ENCODE measurements at places on chromosomes 2 and 18.
A peak's percentile ranks its signal among the peaks of the same experiment; 100 is the strongest.

- no peak for DNase-seq
Observed at GRCh38 chr18:57149531-57149930, 2.6 kb downstream of the BOD1L2 start.

DNA sequence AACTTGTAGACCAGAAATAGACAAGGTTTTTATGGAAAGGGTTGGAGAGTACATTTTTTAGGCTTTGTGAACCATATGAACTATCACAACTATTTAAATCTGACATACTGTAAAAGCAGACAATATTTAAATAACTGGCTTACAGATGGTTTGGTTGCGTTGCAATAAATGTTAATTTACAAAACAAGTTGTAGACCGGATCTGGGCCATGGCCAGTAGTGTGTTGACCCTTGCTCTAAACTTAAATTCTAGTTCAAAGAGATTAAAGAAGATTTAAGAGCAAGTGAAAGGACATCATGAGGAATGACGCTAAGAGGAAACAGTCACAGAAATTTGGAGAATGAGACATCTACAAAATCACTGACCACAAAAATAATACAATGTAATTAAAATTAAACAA is 652.7 kb downstream of the DCDC2C start:
- no peak for DNase-seq

GRCh38 chr2:121103960-121104359 is 181.0 kb downstream of the TFCP2L1 start:
- DNase-seq, result no peak

GRCh38 chr18:21777814-21778213 is 37.2 kb downstream of the MIB1 start:
- no peak for DNase-seq

DNA sequence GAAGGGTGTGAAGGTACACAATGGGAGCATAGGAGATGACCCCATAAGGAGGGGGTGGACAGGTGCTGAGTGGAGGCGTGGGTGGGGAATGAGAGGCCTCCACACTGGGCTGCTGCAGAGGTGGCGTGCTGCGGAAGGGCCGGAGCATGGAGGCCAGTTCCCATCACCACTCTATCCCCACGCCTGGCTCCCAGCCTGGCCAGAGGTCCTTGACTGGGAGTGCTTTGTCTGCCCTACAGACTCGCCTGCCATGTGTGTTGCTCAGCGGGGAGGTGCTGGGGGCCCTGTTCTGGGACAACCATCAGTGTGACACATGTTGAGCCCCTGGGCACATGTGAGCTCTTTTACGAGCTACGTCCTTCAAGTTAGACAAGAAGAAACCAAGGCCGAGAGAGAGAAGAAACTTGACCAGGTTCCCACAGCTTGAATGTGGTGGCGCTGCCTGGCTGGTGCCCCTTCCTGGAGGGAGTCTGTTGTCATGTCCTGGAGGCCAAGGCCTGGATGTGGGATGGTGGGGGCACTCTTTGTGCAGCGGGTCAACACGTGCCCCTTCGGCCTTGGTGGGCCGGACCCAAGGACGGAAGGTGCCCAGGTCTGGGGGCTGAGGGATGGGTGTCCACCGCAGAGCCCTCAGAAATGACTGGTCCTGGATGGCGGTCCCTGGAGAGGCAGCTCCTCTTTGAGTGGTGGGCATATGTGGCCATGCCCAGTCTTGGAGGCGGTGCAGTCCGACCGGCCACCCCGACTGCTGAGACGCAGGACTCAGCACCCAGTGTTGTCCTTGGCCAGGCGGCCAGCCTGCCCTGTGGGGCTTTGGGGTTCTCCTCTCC is 1.2 kb upstream of the INPP5D start:
- peak; percentile 60 for DNase-seq

GRCh38 chr2:240420206-240421104 is 15.0 kb upstream of the GPC1 start:
- DNase-seq, result peak; percentile 43

GRCh38 chr2:151049746-151050145 is 211.9 kb downstream of the RBM43 start:
- DNase-seq, result no peak

GRCh38 chr2:232816657-232817056 is 40.3 kb upstream of the KCNJ13 start:
- DNase-seq, result no peak

DNA sequence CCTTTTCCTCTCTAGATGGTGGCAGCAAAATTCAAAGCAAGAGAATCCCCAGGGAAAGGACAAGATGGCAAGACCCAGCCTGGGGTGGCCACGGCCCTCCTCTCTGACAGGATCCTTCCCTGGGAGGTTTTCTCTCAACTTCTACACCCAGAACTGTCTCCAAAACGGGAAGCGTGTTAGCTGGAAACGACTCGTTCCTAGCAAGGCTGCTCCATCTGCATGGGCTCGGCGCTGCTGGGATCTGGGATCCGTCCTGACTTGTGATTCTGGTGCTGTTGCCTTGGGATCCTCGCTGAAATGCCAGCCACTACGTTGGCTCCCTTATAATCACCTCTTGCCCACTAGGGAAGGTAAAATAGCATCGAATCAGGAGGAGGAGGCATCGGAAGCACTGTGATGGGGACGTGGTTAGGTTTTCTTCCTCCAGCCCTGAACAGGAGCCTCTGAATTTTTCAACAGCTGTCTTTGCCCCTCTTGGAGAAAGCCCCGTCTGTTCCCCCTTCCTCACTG is 514.8 kb upstream of the MYT1L start:
- DNase-seq, result peak; percentile 40

- DNase-seq, result no peak
Observed at GRCh38 chr2:39338502-39338901, 94.7 kb upstream of the CDKL4 start.

- DNase-seq, result no peak
Observed at GRCh38 chr2:54897420-54898310, 152.6 kb downstream of the RTN4 start.

- DNase-seq, result no peak
Observed at GRCh38 chr18:63867368-63868125, 20.0 kb upstream of the SERPINB2 start.

- DNase-seq, result no peak
Observed at GRCh38 chr2:12081481-12082210, 335.2 kb downstream of the LPIN1 start.

DNA sequence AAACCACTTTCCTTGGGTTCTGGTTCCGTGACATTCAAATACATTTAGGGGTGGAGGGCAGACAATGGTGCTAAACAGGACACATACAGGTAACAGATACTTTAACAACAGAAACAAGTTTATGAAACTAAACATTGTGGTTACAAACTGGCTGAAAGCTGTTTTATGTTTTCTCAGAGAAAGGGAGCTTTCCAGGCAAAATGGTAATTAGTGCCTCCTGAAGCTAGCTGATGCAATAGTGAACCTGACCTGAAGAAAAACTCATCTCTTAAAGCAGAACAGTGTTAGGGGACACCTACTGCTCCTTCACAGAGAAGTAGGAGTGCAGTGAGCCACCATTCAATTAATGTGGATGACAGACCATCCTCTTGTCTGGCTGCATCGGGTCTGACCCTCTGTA is 138.9 kb downstream of the CCDC148 start:
- DNase-seq, result no peak

- peak; percentile 61 for DNase-seq
Observed at GRCh38 chr2:157443795-157444640, at the start of gene CYTIP. TSS of gene CYTIP (minus strand) at chr2:157444089. CDS start at chr2:157444020, 69 bp downstream.

DNA sequence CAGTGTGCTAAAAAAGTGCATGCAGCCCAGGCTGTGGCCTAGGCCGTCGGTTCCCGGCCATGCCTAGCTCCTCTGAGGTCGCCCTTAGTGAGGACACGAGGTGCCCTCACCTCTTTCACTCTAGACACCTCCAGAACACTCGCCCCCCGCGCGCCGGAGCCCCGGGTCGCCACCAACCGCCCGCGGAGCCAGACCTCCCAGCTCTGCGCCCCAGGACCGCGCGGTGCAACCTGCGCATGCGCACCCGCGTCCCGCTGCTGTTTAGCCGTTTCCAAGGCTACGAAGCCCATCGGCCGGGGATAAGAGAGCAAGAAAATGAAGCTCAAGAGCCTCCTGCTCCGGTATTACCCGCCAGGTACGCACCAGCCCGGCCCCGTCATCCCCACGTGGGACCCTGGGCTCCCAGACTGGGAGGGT is at the start of gene DAW1:
TSS of gene DAW1 (plus strand) at position 257 of the 417 bp plus-strand sequence. CDS start at position 316, 59 bp downstream.
- peak; percentile 84 for DNase-seq

- DNase-seq, result no peak
Observed at GRCh38 chr2:140363131-140363530, 1582.9 kb upstream of the NXPH2 start.

DNA sequence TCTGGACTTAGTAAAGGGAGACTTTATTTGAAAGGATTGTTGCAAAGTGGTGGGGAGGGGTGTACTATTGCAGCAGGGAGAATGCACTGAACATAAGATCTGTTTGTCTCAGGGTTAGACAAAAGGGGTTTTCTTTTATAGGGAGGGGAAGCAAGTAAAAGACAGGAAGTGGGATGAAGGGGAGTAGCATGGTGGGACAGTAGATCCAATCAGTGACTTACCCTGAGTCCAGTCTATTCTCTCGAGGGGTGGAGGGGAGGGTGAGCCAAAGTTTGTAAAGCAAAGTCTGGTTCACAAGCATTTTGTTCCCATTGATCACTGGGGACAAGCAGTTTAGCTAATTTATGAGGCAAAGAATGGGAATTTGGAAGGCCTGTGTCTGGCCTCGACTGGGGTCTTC is 35.0 kb upstream of the CYP27C1 start:
- DNase-seq, result no peak

- DNase-seq, result no peak
Observed at GRCh38 chr2:175107146-175107545, 60.9 kb downstream of the ATF2 start.

DNA sequence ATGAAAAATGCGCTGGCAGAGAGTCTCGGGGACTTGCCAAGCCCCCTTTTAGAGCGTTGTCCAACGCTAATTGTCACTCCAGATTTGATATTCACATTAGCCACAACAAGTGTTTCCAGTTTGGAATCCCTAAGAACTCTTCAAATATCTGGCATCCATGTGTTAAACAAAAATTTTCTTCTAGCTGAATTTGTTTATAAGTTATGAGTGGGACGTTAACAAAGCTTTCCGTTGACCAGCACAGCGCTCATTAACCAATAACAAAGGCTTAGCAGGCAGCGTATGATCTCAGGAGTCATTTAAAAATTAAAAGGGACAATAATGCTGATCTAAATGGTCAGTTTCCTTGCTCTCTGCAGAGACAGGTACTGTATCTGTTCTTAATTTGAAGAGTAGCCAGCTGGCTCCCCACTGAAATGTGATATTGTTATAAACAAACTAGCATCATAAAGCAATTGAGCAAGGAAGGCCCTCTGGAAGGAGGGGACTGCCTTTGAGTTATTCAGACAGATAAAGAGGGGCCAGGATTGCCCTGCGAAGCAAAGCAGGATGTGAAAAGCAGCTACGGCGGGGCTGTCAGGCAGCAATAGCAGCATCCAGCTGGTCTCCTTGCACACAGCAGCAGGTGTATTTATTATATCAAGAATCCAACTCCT is 337.2 kb upstream of the SALL3 start:
- DNase-seq, result no peak

DNA sequence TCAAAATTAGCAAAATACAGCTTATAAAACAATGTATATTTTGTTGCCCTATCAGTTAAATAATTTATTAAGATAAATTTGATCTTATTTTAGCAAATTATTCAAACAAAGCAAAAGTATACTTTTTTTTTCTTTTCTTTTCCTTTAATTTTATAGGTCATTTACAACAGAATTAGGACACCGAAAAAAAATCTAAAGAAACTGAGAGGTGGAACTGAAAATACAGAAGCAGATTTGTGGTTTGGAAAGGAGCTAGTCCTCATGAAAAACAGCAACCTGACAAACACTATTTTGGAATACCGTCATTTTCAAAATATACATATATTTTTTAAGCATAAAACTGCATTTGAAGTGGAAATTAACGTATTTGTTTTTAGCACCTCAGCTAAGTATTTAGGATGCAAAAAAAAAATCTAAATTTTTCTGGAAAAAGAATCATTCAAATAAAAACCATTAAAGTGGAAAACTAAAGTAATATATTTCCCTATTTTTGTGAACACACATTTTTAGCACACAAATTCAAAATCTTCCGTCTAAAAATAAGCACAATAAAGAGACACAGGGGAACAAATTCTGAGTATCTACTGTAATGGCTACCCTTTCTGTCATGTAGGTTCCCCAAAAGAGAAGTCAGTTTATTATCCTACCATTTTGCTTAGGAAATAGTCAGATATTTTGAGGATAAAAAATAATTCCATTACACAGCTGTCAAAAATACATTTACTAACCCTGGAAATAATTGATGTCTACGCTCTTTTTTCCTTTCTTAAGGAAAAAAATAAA is 2.7 kb downstream of the CCDC88A start:
- no peak for DNase-seq

DNA sequence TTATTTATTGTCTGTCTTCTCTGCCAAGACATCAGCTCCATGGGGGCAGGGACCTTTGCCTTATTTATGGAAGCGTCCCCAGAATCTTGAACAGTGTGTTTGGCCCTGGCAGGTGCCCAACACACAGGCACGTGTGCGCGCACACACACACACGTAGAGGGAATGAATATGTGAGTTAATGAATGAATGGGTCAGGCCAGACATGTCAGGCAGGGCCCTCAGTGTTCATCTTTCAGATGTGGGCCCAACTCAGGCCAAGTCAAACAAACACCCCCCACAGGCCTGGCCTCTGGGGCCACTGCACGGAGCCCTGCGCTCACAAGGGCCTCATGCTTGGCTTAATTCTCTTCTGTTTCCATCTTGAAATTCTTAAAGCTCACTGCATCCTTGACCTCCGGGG is 54.1 kb downstream of the DYSF start:
- peak; percentile 33 for DNase-seq

DNA sequence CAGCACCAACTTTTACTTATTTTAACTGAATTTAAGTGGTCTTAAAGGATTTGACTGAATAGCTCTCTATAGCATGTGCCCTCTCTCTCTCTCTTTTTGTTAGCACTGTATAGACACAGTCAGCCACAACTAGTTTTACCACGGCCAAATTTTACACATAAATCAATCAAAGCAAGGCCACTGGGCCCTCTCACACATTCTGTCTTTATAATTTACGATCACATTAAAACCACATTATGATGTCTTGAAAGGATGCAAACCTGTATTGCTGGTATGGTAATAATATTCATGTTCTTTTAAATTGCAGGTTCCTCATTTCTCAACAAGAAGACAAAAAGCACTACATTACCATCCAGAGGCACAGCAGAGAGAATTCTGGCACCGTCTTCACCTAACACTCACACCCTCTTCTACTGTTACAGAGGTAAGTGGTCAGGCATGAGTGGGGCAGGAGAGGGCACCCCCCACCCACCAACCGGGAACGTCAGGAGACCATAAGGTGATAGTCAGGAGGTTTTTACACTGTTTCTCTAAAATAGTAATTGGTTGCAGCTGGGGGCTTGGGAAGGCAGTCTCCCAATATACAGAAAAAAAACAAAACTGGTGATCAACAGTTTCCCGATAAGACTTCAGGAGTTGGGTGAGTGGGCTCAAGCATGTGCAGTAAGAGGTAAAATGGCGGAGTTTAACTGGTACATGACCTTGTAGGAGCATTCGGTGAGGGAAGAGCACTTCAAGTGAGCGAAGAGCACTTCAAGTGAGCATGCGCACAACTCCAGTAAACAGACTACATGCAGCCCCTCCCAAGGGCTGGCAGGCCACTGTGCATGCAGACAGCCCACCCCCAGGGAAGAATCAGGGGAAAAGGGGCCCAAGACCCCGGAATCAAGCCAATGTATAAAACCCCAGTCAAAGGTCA is 296.7 kb downstream of the PIEZO2 start:
- no peak for DNase-seq
